ENCODE measurements at places on chromosomes 2 and 18.
A peak's percentile ranks its signal among the peaks of the same experiment; 100 is the strongest.

DNA sequence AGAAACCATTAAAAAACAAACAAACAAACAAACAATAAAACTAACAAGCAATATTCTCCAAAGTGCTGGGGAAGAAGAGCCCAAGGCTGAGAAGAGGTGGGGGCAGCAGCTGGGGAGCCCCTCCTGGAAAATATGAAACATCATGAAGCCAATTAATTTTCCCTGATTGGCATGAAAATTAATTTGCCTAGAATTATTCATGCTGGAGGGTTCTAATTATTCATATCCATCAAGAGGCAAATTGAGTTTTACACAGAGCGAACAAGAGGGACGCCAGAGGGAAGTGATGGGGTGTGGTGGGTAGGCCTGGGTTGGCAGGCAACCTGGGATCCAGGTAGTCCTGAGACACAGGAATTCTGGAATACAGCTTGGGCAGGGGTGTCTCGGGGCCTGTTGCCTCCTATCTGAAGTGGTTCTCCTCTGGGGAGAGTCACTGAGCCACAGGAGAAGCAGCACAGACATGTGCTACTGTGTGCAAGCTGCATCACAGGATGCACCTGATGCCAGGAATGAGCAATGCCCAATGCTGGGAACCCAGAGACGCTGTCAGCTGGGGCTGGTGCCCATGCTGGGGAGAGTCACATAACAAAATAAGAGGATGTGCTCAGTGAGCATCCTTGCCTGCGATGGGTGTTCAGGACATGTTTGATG is 100.5 kb downstream of the TEX51 start:
- DNase-seq: no peak

- peak; percentile 8 for DNase-seq
Measured at GRCh38 chr2:19425419-19425818, 67.0 kb upstream of the OSR1 start.

- no peak for DNase-seq
Measured at GRCh38 chr2:138042311-138042710, 78.0 kb downstream of the HNMT start.

GRCh38 chr2:135617501-135618015 is 86.3 kb downstream of the R3HDM1 start:
- no peak for DNase-seq

GRCh38 chr2:157359628-157360027 is 34.0 kb upstream of the ERMN start:
- DNase-seq: no peak

DNA sequence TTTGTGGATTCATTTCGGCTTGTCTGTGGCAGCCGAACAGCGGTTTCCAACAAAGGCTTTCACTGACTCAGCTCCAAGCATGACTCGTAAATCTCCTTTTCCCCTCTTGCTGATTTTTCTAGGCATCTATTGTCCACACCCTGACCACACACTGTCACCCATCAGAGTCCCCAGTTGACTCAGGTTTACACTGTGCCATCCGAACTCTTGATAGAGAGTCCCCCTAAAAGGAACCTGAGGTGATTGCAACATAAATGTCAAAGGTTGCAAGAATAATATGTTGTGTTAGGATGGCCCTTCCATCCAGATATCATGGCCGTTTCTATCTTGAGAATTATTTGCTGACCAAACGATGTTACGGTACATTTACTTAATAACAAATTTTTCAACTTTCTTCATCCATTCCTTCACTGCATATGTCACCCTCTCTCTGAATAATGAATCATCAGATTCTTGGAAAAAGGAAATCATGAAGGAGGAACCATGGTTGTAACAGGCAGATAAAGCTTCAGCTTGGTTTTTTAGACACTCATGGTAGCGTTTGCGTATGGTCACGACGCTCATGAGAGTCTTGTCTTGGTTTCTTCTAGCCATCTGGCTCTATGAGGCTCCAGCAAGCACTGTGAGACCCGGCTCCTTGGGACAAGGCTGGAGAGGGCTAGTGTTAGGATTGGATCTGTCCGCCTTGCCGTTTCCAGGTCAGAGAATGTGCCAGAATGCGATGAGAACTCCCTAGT is 72.1 kb downstream of the NPAS2 start:
- peak; percentile 62 for DNase-seq

GRCh38 chr2:218896501-218897393 is 16.1 kb downstream of the WNT10A start:
- DNase-seq: no peak

DNA sequence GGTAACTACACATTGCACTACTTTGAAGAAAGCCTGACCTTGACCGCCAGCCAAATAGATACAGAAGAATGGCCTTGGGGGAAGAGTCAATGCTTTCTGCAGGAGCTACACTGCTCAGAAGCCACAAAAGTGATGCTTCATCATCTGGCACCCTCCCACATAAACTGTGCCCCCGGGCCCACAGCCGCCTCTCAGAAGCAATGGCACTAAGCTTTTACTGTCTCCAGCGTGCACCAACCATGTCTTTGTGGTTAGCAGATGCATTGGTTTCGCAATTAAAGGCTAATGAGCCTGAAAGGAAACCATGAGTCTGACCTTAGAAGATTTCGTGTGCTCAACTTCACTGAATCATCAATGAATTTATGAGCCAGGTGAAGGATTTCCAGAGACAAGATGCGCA is 209.4 kb upstream of the TRIB2 start:
- peak; percentile 94 for DNase-seq

DNA sequence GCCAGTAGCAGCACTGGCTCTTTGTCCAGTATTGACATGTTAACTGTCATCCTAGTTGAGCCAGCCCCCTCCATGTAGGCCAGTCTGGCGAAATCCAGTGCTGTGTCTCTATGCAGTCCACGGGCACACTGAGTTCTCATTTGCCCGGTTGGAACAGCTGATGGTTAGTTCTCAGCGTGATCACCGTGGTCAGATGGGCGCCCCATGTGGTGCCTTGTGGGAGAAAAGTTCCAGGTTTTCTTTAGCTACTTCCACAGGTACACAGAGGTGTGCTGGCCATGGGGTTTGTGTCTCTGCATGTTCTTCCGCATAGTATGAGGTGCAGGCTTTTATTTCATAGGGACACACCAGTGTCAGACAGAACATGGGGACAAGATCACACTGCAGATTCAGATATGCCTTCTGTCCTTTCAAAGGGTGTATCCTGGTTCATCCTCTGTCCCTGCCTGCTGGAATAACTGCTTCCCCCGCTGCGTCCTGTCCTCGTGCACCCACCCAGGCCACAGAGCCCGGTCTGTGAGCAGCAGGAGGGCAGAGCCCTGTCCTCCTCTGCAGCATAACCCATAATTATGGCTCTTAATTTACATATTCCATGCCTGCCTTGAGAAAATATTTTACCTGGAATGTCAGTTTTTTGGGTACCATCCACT is 334.1 kb downstream of the GBX2 start:
- no peak for DNase-seq

GRCh38 chr2:40098786-40099470 is 319.9 kb upstream of the THUMPD2 start:
- peak; percentile 33 for DNase-seq

- DNase-seq: no peak
Measured at GRCh38 chr2:11810237-11810977, 64.0 kb downstream of the LPIN1 start.

DNA sequence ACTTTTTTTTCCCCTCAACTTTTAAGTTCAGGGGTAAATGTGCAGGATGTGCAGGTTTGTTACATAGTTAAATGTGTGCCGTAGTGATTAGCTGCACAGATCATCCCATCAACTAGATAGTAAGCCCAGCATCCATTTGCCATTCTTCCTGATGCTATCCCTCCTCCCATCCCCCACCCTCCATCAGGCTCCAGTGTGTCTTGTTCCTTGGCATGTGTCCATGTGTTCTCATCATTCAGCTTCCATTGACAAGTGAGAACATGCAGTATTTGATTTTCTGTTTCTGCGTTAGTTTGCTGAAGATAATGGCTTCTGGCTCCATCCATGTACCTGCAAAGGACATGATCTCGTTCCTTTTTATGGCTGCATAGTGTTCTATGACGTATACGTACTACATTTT is 47.2 kb upstream of the STON1 start:
- DNase-seq: no peak

GRCh38 chr2:181234487-181234891 is 222.7 kb upstream of the ITGA4 start:
- DNase-seq: peak; percentile 25

DNA sequence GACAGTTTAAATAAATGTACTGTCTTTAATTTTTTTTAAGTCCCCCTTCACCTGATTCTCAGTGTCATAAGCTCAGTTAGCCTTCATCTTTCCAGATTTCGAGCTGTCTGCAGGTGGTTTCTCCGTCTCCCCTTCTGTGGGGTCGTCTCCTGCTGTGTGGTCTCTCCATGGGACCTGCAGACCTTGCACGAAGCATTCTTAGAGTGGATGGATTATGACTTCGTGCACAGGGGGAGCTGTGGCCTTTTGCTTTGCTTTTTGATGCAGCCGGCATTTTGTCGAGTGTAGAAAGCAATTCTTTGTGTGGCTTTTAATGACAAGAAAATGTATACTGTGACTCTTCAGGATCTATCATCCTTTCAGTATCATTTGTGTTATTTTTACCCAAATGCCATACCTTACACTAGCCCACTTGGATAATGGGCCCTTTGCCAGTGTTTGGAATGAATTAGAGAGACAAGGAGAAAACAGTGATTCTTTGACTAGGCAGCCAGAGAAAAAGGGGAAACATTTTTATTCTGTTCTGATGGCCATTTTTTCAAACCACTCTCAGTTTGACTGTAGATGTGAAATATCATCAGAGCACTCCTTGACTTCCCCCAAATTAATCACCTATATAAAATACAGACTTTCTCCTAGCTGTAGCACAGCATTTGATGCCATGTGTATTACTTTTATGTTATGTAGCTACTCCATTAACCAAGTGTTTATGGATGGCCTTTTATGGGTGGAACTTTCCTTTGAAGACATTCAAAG is 54.3 kb downstream of the ITGA6 start:
- no peak for DNase-seq

- DNase-seq: peak; percentile 95
Measured at GRCh38 chr2:97868986-97869721, 126.6 kb downstream of the TMEM131 start.

- no peak for DNase-seq
Measured at GRCh38 chr2:230643576-230644291, 68.9 kb upstream of the CAB39 start.
